Activated naive CD8-positive, alpha-beta T cell treated with anti-CD3 and anti-CD28 coated beads, Interleukin-2, amount 50 U/mL, for 16 hours (primary cell): ENCODE measurements at places on chromosomes 7 and 10.

GRCh38 chr7:12594122-12594897 is 23.8 kb downstream of the SCIN start:
- no peak for DNase-seq

DNA sequence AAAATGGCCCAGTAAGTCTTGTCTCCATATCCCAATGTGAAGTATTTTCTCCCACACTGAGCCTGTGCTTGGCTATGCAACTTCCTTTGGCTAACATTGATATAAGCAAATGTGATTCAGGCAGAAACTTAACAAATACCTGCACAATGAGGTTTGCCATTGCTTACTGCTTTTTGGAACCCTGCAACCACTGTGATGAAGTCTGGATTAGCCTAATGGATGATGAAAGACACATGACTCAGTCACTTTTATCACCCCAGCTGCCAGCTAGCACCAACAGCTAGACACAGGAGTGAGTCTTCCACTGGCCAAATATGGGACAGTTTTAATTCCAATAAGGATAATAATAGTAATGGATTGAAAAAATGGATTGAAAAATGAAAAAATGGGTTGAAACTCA is 854.5 kb downstream of the GRM8 start:
- no peak for DNase-seq

GRCh38 chr10:24685958-24686540 is 37.6 kb downstream of the ARHGAP21 start:
- DNase-seq = no peak

DNA sequence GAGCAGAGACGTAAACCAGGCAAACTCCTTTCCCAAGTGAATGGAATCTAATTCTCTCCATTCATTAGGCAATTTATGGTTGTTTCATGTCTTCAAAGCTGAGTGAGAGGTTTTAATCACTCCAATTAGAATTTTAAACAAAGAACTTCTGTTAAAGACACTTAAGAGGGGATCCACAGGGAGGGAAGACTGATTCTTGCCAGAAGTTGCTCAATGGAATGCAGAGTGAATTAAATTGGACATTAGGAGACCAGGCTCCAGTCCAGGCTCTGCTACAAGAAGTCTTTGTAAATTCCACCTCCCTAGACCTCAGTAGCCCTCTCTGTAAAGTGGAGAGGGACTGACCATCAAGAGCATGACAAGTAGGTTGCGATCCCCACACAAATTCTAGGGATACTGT is 130.7 kb upstream of the TMEM72 start:
- DNase-seq = no peak

DNA sequence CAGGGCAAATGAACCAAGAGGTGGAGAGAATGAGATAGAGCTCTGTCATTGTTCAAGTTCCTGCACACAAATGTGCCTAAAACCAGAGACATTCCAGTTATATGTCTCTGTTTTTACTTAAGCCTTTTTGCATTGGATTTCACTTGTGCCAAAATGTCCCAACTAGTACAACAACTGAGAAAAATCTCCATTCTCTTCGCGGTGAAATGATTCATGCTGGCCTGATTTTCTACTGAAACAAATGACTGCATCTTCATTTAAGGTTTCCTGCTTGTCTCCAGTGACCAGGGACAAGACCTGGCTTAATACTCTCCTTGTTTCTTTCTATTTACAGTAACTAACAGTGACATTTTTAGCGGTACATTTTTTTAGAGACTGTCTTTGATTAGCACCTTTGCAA is 714.9 kb downstream of the KCNMA1 start:
- DNase-seq = no peak

- no peak for DNase-seq
These were observed 10.9 kb downstream of the JAKMIP3 start for GRCh38 chr10:132076578-132077081.

GRCh38 chr10:47121336-47121735 is 178.7 kb upstream of the GDF10 start:
- DNase-seq = no peak

GRCh38 chr10:95121904-95122303 is 52.6 kb upstream of the CYP2C8 start:
- DNase-seq = no peak

DNA sequence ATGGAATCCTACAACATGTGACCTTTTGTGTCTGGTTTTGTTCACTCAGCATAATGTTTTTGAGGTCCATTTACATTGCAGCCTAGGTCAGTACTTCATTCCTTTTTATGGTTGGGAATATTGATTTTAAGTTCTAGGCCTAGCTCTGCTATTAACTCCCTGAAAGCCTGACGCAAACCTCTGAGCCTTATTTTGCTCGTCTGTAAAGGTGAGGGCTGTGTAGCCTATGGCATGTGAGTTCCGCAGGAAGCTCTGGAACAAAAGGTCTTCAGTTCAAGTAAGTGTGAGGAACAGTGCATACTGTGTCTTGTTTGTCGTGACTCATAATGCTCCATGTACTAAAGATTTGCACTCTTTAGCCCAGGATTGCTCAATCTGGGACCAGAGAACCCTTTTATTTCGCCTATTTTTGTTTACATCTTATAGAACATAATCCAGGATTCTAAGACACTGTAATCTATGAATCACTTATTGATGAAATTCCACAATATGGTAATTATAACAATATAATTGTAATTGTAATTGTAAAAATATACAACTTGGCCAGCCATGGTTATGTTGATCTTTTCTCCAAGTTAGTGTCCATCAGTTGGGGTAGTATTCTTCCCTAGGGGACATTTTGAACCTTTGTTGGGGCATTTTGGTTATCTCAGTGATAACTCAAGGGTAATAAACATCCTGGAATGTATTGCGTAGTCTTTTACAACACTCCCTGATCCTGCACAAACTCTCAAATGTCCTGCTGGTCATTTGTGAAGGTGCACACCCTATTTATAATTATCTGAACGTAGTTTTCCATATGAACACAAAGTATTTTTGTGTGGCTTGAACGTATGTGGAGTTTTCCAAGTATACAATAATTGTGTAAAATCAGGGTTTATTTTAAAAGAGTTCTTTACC is 184.7 kb downstream of the VTI1A start:
- no peak for DNase-seq

GRCh38 chr10:72322280-72323058 is 32.2 kb downstream of the DNAJB12 start:
- no peak for DNase-seq

GRCh38 chr10:119026301-119027110 is 3.0 kb upstream of the NANOS1 start:
- no peak for DNase-seq

DNA sequence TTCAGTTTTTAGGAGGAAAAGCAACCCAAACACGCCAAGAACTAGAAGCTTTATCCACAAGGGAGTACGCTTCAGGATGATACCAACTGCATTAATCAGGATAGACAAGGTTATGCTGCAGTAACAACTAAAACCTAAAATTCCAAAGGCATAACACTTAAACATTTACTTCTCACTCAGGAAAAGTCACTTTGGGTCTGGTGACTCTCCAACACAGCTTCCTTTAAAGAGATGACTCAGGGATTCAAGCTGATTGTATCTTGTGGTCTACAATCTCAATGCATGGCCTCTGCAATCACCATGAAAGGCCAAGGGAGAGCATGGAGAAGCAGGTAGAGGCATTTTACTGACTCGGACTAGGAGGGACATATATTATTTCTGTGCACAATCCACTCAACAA is 315.8 kb downstream of the KCNMA1 start:
- DNase-seq = no peak

GRCh38 chr10:10165415-10165814 is 852.3 kb upstream of the CELF2 start:
- DNase-seq = no peak
